Activated gamma-delta T cell (primary cell): ENCODE measurements at places on chromosomes 16 and 17.

- DNase-seq, result no peak
These were observed 33.5 kb upstream of the ETV4 start for GRCh38 chr17:43579566-43580140.

GRCh38 chr17:8481089-8481488 is 45.4 kb downstream of the NDEL1 start:
- DNase-seq, result no peak

GRCh38 chr16:86983621-86984020 is 333.6 kb downstream of the C16orf95 start:
- no peak for DNase-seq

DNA sequence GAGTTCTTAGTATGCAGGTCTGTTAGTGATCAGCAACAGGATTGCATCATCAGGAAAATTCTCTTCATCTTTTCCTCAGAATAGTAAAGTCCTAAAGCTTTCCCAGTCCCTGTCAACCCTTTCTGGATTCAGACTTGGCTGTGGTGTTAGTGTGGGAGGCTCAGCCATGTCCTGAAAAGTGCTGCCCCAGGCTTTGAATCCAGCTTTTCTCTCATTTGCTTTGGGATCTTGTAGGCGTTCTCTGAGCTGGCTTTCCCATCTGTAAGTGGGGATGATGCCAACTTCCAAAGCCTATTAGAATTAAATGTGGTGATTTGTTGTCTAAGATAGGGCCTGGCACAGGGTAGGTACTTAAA is 3.0 kb downstream of the ALKBH5 start:
- DNase-seq, result no peak

DNA sequence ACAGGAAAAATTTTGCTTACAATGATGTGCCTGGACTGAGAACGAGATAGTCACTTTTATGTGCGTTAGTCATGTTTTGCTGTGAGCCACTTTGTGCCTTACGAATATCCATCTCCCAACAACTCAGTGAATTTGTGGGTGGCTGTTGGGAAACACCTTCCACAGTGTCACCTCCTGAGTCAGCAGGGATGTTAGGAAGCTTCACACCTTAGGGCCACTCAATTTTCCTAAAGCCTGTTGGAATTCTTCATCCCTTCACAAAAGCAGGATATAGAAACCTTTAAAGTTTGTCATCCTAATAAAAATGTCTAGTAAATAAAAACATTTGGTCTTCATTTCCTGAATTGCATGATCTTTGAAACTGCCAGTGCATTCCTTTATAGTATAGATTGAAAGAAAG is 4.3 kb upstream of the KRTAP3-1 start:
- no peak for DNase-seq

GRCh38 chr17:67492824-67493517 is 115.9 kb downstream of the PITPNC1 start:
- DNase-seq, result no peak

GRCh38 chr17:78759203-78759968 is 22.7 kb downstream of the CYTH1 start:
- DNase-seq, result no peak

DNA sequence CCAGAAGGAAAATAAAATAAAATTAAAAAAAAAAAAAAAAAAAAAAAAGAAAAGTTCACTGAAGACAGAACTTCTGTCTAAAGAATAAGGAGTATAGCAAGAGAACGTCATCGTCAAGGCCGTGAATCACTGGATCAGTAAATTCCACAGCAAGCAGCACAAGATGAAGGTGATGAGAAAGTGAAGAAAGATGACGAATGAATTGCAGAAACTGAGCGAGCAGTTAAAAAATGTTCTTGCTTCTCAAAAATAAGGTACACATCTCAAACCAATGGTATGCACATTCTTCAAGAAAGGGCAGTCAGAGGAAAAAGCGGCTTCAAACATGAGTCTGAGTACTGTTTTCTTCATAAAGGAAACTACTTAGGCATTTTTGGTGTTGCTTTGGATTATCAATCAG is 104.7 kb downstream of the SMG6 start:
- no peak for DNase-seq

DNA sequence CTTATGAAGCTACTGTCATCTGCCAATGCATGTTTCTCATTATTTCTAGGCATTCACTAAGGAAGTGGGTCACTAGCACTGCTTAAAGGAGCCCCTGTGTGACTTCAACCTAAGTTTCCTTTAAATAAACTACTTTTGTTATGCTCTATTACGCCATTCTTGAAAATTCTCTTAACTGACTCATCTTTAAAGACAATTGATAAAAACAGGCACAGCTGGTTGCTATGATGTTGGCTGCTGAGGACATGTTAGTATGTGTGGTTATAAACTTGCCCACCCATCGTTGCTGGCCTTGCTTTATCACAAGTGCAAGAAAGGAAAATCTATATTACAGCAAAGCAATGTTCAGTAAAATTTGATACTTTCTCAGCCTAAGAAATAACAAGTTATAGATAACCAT is 75.8 kb upstream of the CNTNAP4 start:
- DNase-seq, result no peak

DNA sequence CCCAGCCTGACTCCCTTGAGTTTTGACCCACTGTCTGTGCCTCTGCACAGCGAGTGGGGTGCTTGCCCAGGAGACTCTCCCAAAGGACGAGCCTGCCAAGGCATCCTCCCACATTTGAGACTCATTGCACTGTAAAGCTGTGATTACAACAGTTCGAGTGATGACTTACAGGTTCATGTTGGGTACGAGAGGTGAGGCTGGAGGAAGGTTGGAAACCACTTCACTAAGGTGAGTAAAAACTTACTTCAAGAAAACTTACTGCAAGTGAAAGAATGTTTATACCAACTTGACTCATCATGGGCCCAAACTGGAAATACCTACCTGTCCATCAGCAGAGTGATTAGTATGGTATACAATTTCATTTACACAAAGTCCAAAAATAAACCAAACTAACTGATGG is 360.1 kb upstream of the CDH11 start:
- no peak for DNase-seq

DNA sequence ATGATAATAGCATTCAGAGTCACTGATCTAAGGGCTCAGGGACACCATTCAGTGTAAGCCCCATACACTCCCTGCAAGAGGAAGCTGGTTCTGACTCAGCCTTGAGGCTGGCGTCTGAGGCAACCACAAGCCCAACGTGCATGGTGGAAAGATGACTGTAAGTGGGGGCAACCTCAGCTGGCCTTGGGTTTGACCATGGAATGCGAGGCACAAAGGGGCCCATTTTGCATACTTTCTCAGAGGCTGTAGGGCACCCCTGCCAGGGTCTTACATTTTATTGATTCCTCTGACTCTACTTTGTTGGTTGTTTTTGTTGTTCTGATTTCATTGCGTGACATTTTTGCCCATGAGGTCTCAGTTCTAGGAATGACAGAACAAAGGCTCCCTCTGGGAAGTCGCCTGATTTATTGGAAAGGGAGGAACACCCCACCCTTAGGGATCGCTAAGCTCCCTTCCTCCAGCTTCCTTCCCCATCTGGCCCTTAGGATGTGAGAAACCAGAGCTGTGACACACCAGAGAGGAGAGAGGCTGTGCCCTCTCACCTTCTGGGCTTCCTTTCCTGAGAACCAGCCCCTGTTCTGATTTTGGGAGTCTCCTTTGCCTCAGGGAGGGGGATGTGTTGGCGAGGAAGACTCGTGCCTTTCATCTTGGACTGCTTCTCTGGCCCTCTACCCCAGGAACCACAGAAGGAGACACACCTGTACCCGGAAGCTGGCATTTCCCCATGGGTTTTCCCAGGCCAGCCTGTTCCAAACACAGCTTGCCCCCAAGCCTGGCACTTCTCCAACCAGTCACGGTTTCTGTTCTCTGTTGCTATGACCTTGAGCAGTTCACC is 5.6 kb upstream of the CIITA start:
- DNase-seq, result no peak

DNA sequence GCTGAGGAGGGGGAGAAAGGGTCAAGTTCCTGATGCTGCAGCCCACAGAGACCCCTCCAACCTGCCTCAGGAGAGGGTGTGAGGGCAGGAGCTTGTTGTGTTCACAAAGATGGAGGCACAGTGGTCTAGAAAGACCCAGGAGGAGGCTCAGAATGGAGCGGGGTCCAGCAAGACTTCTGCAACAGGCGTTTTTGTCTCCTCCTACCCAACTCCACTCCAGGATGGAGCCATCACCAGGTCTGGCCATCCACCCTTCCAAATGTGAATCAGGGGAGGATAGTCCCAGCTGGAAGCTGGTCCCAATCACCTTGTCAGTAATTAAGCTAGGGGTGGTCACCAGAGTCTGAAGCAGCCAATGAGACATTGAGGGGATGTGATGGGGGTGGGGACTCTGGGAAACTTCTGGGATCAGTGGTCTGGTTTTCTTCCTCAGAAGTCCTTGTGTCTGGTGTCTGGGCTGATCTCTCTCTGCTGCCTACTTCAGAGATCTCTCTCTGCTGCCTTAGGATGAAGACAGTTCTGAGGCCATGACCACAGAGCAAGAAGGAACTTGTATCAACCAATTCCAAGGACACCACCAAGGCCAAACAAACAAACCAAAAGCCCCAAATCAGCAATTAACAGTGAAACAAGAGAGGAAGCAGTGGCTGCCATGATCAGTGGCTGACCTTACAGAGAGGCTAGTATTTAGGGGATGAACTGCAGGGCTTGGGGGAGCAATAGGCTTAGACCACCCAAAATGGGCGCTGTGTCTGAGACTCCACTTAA is 14.5 kb downstream of the CD300LB start:
- no peak for DNase-seq

DNA sequence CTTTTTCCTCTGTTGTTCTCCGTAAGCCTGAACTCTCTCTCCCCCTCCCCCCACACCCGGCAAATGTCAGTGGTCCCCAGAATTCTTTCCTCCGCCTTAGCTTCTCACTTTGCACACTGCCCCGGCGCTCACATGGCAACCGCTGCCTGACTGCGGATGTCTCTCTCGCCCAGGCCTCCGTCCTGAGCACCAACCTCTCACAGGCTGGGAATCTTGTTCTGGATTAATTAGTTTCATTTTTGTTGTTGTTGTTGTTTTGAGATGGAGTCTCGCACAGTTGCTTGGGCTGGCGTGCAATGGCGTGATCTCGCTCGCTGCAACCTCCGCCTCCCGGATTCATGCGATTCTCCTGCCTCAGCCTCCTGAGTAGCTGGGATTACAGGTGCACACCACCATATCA is 16.7 kb downstream of the C17orf100 start:
- no peak for DNase-seq

DNA sequence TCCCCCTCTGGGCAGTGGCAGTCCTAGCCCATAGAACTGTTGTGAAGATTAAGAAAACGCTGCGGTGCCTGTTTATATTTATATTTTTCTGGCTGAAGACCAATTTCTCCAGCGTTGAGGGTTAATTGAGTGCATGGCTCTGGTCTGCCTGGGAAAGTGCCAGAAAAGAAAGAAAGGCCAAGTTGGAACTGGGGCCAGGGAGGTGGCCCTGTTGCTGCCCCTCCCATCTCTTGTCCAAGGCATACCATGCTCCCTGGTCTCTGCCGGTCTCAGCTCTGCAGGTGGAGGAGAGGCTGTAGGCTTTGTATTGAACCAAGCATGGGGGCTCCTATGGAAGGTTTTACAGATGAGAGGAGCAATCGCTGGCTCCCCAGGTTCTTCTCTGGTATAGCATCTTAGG is 124.7 kb downstream of the MGAT5B start:
- DNase-seq, result no peak

DNA sequence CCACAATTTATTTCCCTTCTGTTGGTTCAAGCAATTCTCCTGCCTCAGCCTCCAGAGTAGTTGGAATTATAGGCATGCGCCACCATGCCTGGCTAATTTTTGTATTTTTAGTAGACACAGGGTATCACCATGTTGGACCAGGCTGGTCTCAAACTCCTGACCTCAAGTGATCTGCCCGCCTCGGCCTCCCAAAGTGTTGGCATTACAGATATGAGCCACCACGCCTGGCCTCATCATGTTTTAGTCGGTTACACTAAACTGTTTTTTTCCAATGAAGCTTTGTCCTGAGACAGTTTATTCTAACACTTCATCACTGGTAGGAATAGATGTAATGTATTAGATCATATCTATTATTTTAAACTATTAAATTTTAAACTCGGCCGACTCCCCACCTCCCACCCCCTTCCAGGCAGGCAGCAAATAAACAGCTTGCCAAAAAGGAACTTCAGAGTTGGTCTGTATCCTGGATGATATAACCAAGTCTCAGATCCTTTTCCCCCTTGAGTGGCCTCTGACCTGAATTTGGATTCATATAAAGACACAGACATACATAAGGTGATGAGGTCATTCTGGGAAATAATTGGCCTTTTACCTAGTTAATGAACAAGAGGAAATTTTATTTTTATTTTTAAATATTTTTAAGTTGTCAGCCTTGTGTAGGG is 18.4 kb upstream of the CORO6 start:
- DNase-seq, result no peak

GRCh38 chr17:4724650-4725049 is 6.6 kb upstream of the MED11 start:
- no peak for DNase-seq

DNA sequence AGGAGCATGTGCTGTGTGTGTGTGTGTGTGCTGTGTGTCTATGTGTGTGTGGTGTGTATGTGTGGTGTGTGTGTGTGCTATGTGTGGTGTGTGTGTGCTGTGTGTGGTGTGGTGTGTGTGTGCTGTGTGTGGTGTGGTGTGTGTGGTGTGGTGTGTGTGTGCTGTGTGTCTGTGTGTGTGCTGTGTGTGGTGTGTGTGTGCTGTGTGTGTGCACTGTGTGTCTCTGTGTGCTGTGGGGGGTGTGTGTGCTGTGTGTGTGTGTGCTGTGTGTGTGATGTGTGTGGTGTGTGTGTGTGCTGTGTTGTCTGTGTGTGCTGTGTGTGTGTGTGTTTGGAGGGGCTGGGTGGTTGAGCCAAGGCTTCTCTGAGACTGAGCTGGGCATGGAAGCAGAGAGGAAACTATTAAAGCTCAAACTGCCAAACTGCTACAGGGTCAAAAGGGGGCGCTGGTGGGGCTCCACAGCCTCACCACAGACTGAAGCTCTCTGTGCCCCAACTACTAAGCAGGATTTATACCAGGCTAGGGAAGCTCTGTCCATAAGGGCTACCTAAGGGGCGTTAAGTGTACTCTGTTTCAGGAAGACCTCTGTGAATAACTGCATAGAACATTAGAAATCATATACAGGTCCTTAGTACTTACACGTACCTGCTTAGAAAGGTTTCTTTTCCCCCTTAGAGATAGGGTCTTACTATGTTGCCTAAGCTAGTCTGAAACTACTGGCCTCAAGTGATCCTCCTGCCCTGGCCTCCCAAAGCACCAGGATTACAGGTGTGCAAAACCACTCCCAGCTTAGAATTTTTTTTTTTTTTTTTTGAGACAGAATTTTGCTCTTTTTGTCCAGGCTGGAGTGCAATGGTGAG is 27.8 kb upstream of the GHDC start:
- DNase-seq, result no peak

GRCh38 chr17:4810696-4811290 is 3.8 kb downstream of the PLD2 start:
- DNase-seq, result no peak

DNA sequence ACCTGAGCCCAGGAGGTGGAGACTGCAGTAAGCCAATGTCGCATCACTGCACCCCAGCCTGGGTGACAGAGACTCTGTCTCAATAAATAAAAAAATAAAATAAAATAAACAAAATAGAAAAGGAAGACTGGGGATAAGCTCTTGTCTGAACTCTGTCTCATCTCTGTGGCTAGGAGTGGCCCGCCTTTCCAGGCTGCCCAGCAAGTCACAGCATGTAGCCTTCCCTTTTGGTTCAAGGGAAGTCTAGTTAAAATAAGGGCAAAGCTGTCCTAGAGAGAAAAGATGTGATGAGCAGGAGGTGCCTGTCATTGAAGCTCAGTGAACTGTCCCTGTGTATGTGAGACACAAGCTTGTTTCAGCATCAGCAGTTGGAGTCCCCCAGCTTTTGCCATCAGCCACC is 2.7 kb upstream of the GFAP start:
- DNase-seq, result no peak

GRCh38 chr16:24116989-24117388 is 139.1 kb upstream of the CACNG3 start:
- no peak for DNase-seq
